ENCODE measurements at places on chromosomes 5 and 9.

- DNase-seq, result no peak
Observed at GRCh38 chr5:171513591-171513990, 94.1 kb downstream of the FGF18 start.

DNA sequence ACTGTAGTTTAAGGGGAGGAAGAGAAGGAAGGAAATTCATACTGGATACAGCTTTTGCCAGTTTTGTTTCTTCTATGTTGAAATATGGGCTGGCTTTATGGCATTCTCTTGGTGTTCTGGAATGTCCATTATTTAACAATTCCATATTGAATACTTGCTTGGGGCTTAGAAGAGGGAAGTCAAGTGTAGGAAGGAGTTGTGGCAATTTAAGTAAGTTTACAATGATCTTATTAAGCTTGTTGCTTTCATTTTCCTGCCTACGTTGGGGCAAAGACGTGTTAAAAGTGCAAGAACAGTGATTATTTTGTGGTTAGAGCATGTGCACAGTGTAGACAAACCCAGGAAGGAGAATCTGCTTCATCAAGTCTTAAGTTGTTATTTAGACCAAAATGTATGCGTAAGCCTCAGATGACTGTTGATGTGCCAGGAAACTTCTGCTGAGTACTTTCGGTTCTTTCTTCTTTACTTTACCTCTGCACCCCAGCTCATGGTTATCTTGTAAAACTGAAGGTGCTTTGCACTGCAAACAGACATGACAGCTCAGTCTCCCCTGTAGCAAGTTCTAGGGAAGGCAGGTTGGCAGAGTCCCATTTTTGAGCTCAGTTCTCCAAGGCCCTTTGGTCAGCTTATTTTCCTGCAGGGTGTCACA, 75.8 kb downstream of the F2RL2 start:
- DNase-seq, result no peak

GRCh38 chr9:112586599-112587155, 100.0 kb downstream of the KIAA1958 start:
- DNase-seq, result no peak

- DNase-seq, result no peak
Observed at GRCh38 chr5:113507601-113508000, 5.9 kb upstream of the YTHDC2 start.

DNA sequence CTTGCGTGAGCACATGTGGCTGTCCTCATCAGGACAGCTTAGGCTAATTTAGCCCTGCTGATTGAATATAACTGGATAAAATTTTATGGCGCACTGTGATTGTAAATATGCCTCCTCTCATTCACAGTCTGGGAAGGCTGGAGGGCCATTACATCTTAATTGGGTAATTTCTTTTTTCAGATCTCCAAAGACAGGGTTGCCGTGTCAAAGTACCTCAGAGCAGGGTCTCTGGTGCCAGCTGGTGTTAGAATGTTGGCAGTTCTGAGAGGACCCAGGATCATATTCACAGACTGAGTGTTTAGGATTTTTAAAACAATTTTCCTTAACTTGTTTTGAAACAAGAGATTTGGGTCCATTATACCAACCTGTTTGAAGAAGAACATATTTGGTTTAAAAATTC, 455.7 kb upstream of the TLE4 start:
- DNase-seq, result no peak

- DNase-seq, result no peak
Observed at GRCh38 chr9:38344566-38345324, 47.8 kb upstream of the ALDH1B1 start.

GRCh38 chr5:83482961-83483360, 11.4 kb downstream of the VCAN start:
- no peak for DNase-seq

DNA sequence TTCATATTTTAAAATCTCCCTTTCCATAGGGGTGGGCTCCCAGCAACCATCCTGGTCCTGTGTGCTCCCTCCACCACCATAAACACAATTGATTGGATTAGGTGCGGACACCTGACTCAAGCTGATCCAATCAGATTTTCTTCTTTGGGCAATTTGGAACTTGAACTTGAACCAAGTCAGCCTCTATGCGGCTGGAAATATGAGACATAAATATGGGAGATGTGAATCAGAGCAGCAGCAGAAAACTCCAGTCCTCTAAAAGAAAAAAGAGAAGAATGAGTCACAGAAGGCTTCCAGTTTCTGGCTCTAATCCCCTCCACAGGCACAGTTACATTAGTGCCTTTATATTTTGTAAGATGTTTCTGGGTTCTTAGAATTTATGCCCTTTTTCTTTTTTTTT, 306.6 kb downstream of the MLLT3 start:
- no peak for DNase-seq

GRCh38 chr5:12615141-12615820, 711.0 kb upstream of the CTNND2 start:
- no peak for DNase-seq

- no peak for DNase-seq
Observed at GRCh38 chr9:6052293-6052919, 37.0 kb upstream of the RANBP6 start.

DNA sequence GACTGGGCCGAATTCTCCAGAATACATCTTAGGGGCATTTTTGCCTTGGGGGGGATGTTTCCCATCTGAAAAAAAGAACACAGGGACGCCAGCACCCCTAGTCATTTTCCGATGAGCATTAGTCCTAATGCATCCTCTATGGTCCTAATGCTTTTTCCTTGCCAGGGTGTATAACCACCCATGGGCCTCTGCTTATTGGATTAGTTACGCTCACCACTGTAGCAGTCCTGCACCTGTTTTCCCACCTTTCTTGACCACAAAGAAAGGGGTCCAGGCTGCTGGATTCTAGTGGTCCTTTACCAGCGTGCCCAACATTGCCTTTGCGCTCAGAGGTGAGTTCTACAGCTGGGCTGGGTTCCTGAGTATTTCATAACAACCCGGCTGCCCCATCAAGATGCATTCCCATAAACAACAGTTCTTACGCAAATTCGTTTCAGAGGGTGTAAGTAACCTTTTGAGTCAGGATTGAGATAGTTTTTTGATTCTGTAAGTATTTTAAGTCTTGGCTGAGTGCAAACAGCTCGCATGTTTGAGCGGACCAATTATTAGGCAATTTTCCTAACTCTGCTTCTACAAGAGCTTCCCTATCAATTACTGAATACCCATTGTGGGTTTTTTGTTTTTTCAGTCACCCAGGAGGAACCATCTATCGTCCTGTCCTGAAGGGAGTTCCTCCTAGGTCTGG, 135.1 kb downstream of the DROSHA start:
- DNase-seq, result no peak

- no peak for DNase-seq
Observed at GRCh38 chr5:56457887-56458812, 225.0 kb upstream of the ANKRD55 start.

GRCh38 chr5:151250346-151251000, 2.5 kb upstream of the GM2A start:
- DNase-seq, result no peak

DNA sequence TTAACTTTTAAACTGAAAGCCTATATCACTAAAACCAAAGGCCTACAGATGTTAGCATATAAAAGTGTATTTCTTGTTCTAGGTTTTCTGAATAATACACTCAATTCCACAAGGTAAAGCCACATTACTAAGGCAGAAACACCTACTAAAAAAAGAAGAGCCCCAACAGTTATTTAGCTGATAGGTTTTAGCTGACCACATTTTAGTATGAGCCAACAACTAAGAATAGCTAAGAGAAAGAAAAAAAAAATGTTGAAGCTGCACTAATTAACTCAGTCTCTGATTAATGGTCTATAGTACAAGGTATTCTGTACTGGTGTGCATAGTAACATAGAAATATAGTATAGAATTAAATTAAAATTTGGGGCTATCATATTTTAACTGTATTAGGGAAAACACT, 23.5 kb downstream of the ZFR start:
- DNase-seq, result no peak

DNA sequence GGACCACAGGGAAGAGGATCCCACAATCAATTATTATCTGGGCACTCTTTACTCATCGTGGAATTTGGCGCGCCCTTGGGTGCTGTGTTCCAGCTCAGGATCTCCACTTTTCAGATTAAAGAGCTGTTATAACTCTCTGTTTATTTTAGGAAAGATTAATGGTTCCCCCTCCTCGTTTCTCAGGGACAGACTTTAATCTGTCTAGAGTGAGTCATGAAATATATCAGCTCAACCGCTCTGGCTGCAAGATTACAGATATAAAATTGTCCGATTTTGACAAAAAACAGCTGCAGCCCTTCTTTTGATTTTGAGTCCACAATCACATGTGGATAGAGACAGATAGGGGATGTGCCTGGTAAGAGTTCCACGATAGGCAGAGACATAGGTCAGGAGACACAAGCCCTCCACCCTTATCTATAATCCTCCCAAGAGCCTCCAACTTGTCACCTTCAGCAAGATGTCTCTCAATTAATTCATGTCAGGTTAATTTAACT, 77.6 kb upstream of the ANKRD55 start:
- no peak for DNase-seq

DNA sequence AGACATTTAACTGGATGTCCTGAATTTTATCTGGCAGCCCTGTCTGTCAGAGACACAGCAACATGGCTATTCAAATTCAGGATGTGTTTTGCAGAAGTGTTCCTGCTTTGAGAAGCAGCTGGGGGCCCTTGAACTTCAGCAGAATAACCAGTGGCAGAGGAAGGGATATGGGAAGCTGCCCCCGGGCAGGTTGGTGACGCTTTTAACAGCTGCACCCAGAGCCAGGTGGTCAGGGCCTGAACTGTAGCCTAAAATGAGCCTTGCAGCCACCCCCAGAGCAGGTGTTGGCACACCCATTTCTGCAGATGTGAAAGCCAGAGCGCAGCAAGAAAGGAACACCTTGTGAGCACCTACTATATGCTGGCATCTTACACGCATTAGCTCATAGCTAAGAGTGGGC, 128.7 kb upstream of the BOD1 start:
- DNase-seq, result no peak

DNA sequence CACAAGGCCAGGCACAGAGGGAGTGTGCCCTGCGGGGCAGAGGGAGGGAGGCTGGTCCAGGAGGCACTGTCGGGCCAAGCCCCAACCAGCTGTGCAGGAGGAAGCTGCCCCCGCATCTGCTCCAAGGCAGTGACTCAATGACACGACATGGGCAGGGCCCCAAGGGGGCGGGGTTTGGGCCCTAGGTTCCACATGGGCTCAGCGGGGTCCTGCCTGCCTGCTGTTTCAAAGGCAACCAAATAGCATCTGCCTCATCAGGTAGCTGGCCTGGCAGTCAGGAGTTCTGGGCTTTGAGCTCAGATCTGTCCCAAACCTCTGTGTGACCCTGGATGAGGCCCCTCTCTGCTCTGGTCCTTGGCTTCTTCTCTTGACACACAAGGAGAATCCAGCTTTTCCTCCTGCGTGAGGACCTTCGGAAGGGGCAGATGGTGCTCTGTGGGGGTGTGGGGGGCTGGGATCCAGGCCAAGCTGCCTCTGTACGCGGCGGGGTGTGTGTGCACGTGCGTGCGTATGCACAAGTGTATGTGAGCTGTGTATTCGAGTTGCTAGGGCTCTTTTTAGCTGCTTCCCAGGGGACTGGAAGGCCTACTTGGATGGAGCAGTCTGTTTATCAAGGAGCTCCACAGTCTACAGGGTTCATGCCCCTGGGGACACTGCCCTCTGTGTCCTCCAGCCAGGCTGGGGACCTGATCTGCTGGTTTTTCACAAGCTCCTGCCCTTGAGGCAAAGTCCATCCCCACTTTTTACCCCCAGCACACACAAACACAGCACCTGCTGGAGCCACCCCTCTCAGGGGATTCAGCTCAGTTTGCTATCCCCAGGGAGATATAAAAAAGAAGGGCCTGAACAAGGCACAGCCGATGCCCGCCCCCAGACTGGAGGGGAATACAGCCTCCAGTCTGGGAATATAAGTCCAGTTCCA, 138.9 kb downstream of the RGS3 start:
- peak; percentile 9 for DNase-seq

DNA sequence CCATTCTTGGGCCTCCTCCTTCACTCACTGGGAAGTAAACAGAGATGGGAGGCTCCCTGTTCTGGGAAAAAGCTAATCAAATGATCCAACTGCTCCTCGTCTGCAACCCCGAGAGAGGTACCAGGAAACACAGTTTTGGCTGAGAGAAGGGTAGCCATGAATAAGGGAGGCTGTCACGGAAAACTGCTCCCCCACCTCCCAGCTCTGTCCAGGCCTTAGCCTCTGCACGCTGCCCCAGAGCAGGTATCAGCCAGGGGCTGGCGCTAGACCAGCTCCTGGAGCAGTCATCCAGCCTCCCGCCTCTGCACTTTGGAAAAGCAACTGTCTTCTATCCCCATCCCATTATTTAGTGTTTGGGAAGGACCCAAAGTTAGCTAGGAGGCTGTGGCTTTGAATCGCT, 266.1 kb downstream of the NDUFS4 start:
- no peak for DNase-seq

- no peak for DNase-seq
Observed at GRCh38 chr5:139037732-139038131, 160.4 kb downstream of the SIL1 start.

DNA sequence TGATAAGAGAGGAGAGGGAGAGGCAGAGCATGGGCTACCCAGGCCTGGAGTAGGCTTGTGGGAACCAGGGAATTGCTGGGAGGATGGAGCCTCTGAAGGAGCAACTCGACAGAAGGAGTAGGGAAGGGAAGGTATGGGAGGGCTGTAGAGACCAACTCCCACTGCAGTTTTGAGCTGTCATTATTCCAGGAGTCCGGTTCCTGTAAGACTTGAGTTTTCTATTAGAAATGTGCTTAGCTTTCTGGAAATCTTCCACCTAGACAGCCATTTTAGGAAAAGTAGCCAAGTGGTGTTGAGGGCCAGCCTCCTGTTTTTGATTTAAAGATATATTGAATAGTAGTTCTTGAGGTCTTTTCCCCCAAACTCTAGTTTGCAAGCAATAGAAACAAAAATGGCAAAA, 323.5 kb downstream of the LRRC70 start:
- no peak for DNase-seq

DNA sequence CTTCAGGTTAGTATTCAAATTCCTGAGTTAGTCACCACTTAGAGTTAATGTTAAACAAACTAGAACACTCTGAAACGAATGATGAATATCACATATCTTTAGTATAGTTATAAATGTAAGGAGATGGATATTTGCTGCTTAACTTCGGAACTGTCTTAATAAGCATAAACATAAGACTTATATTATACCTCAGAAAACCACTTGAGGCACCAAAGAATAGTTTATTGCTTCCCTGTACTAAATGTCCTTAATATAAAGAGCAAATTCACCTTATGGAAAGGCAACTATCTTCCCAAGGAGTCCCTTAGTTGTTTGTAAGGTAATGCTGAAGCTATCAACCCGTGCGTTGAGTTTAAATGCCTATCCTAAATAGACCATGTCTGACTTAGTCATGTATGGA, 300.0 kb upstream of the ADAMTSL1 start:
- DNase-seq, result no peak

DNA sequence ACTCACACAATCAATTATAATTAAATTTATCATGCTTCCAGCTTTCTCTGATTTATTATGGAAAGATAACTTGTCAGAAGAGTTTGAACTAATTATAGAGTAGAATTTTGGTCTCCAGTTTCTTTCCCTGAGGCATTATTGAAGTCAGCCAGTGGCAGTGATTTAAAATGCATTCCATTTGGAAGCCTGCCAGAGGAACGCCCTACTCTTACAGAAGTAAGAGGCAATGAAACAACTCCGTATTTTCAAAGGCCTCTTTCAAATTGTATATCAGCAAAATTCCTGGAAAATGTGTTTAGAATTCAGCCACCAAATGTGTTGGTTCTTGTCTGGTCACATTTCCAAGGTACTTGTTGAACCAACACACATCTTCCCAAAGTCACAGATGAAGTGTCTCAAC, 640.9 kb downstream of the SEMA5A start:
- DNase-seq, result no peak

GRCh38 chr9:4879115-4879558, 86.4 kb downstream of the RCL1 start:
- no peak for DNase-seq

- DNase-seq, result no peak
Observed at GRCh38 chr5:68544091-68544647, 328.6 kb downstream of the PIK3R1 start.
